ENCODE measurements at places on chromosomes 5 and 9.

DNA sequence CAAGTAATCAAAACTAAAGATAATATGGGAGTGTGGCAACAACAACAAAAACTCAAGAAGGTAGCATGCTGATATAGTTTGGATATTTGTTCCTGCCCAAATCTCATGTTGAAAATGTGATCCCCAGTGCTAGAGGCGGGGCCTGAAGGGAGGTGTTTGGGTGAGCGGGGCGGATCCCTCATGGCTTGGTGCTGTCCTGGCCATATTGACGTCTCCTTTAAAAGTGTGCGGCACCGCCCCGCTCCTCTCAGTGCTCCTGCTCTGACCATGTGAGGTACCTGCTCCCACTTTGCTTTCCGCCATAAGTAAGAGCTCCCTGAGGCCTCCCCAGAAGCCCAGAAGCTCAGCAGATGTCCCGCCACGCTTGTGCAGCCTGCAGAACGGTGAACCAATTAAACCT lies 25.6 kb downstream of the MED27 start:
- DNase-seq = no peak

GRCh38 chr5:32713361-32713769 lies 2.2 kb downstream of the NPR3 start:
- no peak for DNase-seq

- no peak for DNase-seq
Measured at GRCh38 chr5:59088546-59088945, 505.7 kb downstream of the RAB3C start.

- DNase-seq = no peak
Measured at GRCh38 chr5:2817031-2817603, 65.6 kb upstream of the IRX2 start.

- no peak for DNase-seq
Measured at GRCh38 chr5:17355586-17356346, 138.3 kb downstream of the BASP1 start.

DNA sequence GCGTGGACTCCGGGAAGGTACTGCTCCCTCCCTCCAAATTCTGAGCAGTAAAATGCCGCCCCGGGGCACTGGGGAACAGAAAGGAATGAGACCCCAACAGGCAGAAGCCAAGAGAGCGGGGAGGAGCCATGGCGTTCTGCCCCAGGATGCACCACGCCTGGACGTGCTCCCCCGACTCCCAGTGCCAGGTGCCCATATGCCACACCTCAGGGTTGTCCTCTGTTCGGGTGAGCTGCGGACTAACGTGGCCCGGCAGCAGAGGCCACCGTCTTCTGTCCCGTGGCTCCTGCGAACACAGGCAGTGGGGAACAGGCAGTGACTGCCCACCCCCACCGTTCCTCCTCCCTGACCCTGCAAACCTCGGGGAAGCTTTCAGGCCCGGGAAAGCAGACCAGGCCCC lies 4.8 kb downstream of the SURF6 start:
- no peak for DNase-seq

- DNase-seq = no peak
Measured at GRCh38 chr9:84781458-84781857, 111.9 kb downstream of the NTRK2 start.

- DNase-seq = no peak
Measured at GRCh38 chr9:113452113-113452605, 11.4 kb upstream of the RGS3 start.

DNA sequence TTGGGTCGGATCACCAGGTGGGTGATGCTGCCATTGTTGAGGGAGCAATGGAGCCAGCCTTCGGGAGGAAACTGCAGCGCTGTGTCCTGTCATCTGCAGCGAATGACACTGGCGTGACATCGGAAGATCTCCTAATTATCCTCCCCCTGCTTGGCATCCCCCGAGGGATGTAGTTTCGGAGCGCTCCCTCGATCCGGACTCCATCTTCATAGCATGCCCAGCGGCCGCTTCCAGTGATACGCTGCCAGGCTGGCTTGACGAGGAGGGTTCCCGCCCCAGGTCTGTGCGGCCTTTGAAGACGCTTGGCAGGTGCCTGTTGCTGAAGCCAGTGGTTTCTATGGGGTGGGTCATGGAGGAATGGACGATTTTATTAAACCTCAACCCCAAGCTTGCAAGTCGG lies 194.9 kb downstream of the MAN2A1 start:
- no peak for DNase-seq

- no peak for DNase-seq
Measured at GRCh38 chr5:108884736-108885135, 137.0 kb downstream of the FER start.

DNA sequence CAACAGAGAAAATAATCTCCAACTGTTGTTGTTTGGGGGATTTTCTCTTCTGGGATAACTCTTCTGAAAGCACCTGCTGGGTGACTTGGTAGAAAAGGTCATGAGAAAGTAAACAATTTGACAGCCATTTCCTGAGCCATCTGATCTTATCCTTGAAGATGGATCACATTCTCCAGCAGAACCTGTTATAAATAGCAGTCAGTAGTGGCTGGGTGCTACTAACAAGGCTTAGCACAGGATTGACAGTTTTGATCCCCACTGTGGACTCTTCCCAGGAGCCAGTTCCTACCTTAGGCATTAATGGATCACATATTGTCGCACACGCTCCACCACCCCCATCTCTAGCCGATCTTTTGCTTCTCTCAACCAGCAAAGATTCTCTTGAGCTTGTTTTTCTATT lies 220.2 kb downstream of the PLK2 start:
- DNase-seq = no peak

- no peak for DNase-seq
Measured at GRCh38 chr5:33721491-33722200, 170.1 kb downstream of the ADAMTS12 start.

Measured in COR-L47 (cell line).